Stimulated activated CD4-positive, alpha-beta T cell treated with anti-CD3 and anti-CD28 coated beads, Interleukin-4, amount 100 ng/mL, for 1 hour (primary cell): ENCODE measurements at places on chromosomes 16 and 17.

DNA sequence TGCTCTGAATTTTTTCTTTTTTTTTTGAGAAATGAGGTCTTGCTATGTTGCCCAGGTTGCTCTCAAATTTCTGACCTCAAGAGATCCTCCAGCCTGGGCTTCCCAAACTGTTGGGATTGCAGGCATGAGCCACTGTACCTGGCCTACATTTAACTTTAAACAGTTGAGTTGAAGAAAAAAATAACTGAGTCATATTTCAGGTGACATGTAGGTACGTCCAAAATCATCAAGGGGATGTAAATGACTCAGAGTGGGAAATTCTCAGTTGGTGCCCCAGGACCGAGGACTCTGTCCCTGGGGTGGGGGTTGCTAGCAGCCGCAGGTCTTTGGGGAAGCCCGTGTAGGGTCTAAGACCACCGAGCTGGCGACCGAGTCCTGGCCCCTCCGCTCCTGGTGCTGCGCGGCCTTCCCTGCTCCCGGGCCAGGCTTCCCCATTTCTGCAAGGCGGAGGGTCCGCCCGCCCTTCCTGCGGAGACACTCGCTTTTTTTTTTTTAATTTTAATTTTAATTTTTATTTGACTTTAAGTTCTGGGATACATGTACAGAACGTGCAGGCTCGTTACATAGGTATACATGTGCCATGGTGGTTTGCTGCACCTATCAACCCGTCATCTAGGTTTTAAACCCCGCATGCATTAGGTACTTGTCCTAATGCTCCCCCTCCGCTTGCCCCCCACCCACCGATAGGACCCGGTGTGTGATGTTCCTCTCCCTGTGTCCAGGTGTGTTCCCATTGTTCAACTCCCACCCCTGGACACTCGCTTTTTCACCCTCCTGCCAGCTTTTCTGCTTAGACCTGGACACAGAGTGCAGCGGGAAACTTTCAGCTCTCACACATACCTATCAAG lies 12.7 kb upstream of the N4BP1 start:
- DNase-seq: no peak

GRCh38 chr17:8857919-8858318 lies 9.6 kb downstream of the PIK3R6 start:
- no peak for DNase-seq

DNA sequence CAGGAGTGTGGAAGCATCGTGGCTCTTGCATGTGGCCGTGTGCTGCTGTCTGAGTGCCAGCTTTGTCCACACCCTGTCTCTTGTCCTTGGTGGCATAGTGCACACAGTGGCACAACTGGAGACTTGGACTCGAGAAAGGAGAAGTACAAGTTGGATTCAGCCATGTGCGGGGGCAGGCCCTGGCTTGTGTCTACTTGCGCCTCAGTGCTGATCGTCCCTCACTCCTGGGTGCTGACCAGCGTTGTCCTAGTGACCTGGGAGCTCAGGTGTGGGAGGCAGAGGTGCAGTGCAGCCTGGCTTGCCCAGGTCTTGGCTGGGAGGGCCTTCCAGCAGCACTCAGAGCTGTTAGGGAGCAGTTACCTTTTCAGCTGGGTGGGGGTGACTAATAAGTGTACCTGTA lies 20.6 kb downstream of the MPRIP start:
- no peak for DNase-seq

DNA sequence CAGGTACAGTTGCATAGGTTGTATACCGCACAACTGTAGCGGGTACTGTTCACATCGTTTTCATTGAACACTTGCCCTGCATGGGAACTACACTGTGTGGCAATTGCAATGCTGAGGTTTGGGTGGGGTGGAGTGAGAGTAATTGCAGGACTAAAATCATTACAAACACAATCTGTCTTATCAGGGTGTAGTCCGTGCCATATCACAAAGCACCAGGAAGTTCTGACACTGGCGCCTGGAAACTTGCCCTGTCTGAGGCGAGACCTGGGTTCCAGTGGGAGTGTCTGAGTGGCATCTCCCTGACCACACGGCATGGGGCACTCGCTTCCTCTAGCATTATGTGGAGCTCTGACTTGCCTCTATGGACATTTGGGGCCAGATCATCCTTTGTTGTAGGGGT lies 153.4 kb downstream of the RGS9 start:
- DNase-seq: no peak

- DNase-seq: no peak
These were observed 67.4 kb downstream of the SIAH1 start for GRCh38 chr16:48317614-48318315.

DNA sequence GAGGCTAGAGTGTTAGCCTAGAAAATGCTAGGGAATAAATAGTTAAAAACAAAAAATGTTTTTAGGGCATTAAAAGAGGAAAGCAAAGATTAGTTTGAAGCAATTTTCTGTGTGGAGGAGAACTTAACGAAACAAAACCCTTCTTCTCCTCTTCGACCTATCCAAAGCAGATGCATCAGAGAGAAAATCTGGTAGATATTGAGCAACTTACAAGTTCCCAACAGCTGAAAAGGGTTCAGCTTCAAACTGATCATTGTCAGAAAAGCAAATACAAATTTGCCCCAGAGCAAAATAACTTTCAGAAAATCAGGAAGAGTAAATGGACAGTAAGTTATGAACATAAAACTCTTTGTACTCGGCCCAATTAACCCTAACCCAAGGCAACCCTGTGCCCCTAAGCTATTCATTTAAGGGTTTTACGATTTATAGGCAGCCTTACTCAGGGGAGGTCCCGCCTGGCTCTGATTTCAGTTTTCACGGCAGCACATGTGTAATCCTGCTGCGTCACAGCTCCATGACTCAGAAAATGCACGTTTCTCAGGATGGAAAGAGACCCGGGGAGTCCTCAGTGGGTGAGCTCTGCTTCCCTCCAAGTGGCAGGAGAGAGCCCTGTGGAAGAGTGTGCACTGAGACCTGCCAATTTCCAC lies 405.7 kb upstream of the SALL1 start:
- DNase-seq: no peak

DNA sequence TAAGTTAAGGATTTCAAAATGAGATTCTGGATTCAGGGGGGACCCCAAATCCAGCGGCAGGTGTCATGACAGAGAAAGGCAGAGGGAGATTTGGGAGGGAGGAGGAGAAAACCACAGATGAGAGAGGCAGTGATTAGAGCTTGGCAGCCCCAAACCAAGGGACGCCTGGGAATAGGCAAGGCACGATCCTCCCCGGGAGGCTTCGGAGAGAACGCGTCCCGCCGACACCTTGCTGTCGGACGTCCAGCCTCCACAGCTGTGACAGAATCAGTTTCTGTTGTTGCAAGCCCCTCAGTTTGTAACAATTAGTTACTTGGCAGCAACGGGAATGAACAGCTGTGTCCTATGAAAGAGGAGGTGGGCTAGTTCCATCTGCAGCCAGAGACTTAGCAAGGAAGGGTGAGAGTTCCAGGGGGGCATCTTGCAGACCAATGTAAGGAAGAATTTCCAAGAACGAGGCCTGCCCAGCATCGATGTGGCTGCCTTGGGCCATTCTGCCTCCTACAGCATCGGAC lies 110.7 kb upstream of the SDK2 start:
- DNase-seq: no peak
